ENCODE measurements at places on chromosomes 1 and 21.

DNA sequence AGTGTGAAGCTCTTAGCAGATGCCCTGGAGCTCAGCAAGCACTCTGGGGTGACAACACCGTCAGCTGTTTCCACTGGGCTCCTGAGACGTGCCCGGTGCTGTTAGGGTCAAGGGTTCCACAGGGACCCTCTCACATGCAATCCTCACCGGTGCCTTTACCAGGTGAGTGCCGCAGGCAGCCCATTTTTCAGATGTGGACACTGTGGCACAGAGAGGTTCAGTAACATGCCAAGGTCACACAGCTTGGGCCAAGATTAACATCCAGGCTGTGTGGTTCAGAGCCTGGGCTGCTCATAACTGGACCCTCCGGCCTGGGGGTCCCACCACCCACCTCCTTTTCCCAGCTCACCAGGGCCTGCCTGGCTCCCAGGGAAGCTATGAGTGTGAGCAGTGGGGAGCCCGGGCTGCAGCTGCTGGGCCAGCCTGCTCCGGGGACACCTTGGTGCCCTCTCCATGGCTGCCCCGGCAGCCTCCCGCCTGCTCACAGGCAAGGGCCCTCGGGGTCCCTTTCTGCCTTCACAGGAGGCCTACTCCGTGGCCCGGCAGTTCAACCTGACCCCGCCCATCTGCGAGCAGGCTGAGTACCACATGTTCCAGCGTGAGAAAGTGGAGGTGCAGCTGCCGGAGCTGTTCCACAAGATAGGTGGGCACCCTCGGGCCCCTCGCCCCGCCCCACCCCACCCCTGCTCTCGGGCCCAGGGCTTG lies 49.3 kb downstream of the KCNAB2 start:
- DNase-seq: no peak

GRCh38 chr1:214700437-214700836 lies 97.4 kb downstream of the CENPF start:
- DNase-seq: no peak

GRCh38 chr1:31927661-31927980 lies 10.5 kb downstream of the PTP4A2 start:
- no peak for DNase-seq

GRCh38 chr1:61184040-61184713 lies 101.8 kb downstream of the NFIA start:
- DNase-seq: no peak

GRCh38 chr1:145961425-145962156 lies 2.8 kb downstream of the ANKRD34A start:
- DNase-seq: no peak

DNA sequence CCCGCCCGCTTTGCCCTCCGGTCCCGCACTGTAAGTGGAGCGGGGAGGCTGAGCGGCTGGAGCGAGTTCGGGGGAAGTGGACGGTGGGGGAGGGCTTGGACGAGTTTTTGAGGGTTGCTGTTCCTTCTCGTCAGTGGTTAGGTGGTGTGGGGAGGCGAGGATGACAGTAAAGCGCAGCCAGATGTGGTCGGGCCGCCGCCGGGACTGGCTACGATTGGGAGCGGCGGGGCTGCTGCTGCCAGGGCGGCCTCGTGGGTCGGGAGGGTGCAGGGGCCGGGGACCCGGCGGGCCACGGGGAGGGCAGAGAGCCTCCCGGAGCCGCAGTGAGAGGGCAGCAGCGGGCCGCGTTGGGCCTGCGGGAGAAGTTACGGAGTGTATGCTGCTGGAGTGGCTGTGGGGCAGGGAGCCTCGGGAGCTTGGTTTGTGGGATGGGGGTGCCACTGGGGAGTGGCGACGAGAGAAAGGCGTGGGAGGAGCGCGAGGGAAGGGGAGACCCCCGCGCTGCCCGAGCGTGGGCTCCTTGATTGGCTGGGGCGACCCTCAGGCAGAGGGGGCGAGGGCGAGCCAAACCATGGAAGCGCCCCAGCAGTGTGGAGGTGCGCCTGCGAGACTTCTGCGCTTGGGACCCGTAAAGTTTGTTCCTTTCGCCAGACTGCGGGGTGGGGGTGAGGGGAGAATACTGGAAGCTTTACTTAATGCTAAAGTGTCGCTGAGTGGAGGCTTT lies 2.1 kb downstream of the ADGRL2 start:
- DNase-seq: no peak

- no peak for DNase-seq
Observed at GRCh38 chr1:212401042-212401441, 13.6 kb downstream of the PACC1 start.

DNA sequence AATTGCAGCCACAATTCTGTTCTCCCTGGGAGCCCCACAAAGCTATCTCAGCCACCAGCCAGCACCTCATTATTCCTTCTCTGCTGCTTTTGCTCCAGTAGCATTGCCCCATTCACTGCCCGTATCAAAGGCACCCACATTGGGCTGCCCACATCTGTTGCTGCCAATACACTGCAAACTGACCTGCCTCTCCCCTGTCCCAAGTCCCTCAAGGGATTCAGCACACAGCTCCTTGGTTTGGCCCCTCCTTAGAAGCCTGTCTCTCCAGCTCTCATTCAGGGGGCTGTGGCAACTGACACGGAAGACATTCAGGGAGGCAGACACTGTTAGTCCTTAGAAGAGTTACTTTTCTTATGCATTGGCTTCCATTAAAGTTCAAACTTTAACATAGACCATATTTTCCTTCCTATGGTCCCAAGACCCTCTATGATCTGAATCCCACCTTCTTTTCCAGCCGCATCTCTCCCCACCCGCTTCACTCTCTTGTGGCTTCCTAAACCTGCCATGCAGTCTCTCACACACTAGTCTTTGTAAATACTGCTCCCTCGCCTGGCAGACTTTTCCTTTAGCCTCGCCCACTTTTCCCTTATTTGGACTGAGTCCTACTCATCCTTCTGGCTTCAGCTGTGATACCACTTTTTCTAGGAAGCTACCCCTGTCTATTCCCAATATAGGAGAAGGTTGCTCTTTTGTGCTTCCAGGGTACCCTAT lies 19.3 kb upstream of the KLHDC8A start:
- DNase-seq: no peak

DNA sequence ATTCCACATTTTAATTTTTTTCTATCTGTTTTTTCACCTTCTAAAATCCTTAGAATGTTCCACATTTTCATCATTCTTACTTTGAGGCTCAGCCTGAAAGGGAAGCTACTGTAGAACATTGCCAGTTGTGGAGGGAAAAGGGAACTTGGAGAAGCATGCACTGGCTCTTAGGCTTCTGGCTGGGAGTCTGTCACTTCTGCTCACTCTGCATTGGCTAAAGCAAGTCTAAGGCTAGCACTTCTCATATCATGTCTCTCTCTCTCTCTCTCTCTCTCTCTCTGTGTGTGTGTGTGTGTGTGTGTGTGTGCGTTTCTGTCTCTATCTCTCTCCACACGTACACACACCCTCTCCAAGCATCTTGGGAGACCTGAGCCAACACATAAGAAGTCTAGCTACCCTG lies 49.6 kb upstream of the ADAR start:
- peak; percentile 72 for DNase-seq

GRCh38 chr1:213082420-213083111 lies 31.5 kb downstream of the RPS6KC1 start:
- no peak for DNase-seq

DNA sequence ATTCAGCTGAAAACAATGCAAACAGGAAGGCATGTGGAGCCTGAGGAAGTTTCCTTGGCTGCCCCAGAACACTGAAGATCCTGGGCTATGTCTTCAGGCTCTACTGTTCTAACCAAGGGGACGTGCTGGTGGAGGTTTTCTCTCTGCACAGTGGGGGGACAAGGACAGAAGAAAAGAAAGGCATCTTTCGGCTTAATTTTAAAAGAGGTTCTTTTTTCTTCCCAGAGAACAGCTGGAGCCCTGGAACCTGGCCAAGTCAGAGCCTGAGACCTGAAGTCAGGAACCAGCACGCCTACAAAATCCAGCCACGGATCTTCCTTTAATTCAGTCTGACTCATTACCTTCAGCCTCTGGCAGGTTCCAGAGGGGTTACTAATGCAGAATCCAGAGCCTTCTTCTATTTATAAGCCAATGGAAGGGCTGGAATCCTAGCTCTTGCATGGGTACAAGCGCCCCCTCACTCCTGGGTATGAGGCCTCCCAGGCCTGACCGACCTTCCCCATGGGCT lies 19.8 kb downstream of the CTNNBIP1 start:
- DNase-seq: peak; percentile 52

DNA sequence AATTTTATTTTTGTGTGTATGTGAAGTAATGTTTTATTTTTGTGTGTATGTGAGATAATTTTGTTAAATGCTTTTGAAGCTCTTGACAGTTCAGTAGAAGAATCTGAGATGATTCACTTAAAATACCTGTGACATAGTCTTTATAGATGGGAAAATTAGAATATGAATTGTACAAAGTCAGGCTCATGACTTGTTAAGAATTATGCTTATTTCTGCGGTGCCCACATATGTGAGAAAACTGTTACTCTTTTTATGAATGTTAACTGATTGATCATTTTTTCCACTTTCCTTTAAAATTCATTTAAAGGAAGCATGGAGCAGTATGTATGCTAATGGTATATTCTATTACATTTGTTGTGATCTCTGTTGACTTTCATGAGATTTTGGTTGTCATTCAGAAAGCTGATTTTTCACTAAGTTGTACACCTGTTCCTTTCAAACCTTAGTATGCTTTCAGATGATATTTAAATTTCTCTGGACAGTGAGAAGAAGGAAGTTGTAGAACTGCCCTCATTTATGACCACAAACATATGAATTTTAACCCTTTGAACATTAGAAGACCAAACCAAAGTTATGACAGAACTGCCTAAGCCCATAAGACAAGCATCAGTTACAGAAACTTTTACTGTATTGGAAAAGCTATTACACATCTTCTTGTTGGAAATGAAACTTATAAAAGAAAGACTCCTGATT lies 110.1 kb downstream of the POU2F1 start:
- peak; percentile 31 for DNase-seq

DNA sequence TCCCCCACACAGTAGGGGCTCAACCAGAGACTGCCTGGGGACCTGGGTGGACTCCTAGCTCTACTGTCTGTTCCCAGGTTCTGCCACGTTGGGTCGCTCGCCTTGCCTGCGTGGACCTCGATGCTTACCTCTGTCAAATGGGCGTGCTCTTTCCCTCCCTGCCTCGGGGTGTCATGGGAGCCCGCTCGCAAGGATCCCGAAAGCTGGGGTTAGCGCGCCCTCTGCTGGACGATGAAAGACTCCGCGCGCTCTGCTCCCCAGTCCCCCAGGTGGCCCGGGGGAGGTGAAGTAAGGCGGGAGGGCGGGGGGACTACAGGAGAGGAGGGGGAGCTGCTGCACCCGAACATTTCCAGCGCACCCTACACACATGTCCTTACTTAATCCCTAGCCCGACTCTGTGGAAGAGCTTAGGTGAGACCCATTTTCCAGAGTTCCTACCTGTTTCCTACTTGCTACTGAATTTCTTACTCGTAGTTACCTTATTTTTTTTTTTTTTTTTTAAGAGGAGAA lies 2.3 kb upstream of the BSND start:
- DNase-seq: peak; percentile 68

- DNase-seq: no peak
Observed at GRCh38 chr1:59671066-59671952, 143.4 kb upstream of the HOOK1 start.

GRCh38 chr1:172778456-172779455 lies 119.9 kb downstream of the FASLG start:
- DNase-seq: no peak

GRCh38 chr1:244634546-244634945 lies 18.4 kb upstream of the DESI2 start:
- DNase-seq: no peak

DNA sequence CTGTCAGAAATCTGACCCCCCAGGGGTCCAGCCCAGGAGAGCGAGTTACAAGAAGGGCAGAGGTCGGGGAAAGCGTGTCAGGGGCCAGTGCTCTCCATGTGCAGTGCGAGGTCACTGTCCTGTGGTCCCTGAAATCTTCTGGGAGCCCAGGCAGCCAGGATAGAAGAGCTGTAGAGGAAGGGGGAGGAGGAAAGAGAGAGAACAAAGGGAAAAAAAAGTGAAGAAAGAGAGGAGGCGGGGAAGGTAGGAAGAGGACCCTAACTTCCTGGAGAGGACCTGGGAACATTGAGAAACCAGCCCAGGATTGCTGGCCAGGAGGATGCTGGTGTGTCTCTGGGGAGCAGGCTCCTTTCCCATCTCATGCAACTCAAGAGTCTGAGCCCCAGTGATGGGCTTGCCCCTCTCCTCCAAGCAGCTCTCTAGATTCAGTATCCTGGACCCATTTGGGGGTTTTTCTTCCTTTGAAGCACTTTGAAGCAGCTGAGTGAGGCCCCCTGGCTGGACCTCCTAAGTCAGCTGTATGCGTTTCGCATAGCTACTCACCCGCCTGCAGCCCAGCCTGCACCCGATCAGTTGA lies 6.8 kb upstream of the INAVA start:
- DNase-seq: no peak

DNA sequence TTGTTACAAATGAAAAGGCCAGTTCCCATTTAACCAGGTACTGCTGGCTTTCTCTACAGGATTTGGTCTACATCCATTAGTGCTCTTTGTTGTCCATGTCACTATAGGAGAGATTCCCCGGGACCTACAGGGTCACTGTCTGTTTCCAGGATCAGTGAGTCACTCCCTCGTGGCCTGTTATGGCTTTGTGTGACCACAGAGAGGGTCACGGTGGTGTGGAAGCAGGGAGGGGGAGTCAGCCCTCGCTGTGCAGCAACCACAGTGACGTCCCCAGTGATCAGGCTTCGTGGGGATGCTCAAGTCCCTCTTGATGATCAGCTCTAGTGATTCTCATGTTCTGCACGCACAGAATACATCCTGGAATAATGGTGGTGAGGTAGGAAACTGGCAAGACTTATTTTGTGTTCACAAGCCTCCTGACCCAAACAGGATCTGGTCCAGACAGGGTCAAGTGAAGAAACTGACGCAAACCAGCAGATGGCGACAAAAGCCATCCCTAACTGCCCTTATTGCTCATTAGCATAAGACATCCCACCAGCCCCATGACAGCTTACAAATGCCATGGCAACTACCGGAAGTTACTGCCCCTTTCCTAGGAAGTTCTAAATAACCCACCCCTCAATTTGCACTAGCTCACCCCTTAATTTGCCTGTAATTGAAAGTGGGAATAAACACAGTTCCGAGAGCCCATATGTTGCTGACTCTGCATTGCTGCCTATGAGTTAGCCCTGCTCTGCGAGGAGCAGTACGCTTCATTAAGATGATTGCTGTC lies 98.5 kb downstream of the DISC1 start:
- peak; percentile 58 for DNase-seq

DNA sequence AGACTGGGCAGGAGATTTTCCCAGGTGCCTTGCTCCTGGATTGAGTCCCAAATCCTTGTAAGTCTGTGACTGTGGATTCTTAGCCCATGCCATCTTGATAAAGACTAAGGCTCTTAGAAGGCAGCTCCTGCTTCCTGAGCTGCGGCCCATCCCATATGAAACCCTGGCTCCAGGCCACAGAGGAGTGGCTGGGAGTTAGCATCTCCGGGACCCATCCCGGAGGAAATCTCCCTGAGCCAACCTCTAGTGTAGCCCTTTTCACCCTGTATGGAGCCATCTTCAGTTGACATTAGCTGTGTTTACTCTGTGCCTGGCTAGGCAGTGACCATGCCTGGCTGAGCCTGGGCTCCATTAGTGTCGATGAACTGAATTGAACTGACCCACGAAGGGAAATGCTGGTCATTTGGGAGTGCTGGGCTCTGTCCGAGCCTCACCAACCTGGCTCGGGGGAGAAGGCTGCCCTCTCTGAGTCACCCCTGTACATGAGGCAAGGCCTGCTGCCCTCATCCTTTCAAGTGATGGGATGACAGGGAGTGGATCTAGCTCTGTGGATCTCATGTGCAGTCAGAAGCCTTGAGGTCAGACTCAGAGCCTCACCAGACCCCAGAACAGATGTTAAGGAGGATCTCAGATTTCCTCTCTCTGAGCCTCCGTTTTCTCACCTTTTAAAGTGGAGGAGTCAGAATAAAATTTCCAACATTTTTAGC lies 37.5 kb downstream of the LGR6 start:
- DNase-seq: no peak

- DNase-seq: no peak
Observed at GRCh38 chr1:116311756-116312680, 61.0 kb upstream of the ATP1A1 start.

Data from KBM-7 (cell line).